Right ventricle myocardium inferior (tissue), 1 donor: ENCODE measurements at places on chromosomes 5 and 9.
A peak's percentile ranks its signal among the peaks of the same experiment; 100 is the strongest.

GRCh38 chr9:104143550-104143910 is 49.4 kb downstream of the SMC2 start:
- DNase-seq = no peak

DNA sequence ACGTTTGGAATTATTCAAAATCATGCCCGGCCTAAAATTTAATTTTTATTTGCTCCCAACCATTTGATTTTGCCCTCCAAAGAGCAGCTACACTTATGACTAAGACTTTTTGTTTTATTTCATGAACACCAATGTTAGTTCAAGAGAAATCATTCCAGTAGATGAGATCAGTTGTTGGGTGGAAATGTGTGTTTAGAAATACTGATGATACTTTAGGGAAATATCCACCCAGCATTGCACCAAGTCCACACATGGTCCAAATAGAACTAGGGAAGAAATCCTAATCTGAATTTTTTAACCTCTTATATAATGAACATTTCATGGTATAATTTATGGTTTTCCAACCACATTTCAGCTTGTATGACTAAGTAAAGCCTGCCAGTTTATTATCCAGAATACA is 28.3 kb upstream of the GOLPH3 start:
- no peak for DNase-seq

- no peak for DNase-seq
These were observed 305.9 kb upstream of the IRX4 start for GRCh38 chr5:2188661-2189060.

GRCh38 chr9:110659891-110660541 is 8.6 kb upstream of the MUSK start:
- DNase-seq = no peak

DNA sequence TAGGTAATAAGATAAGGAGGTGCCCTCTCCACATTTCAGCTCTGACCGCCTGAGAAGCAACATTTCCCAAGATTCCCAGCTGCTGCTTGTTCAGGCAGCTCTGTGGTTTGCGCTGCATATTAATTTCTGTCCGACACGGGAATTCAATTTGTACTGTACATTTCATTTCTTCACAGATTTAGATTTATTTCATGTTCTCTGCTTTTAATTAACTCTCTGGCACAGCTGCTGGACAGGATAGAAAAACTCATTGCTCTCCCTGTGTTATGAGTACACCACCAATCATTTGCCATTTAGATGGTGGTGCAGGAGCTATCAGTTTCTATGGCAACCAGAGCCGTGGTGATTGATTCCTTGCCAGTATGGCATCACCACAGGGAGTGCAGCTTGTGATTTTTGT is 558.5 kb downstream of the DMRTA1 start:
- DNase-seq = no peak

- DNase-seq = no peak
These were observed 293.4 kb upstream of the PTGER4 start for GRCh38 chr5:40386289-40386688.

- DNase-seq = no peak
These were observed 245.3 kb downstream of the GADD45G start for GRCh38 chr9:89850153-89850552.

DNA sequence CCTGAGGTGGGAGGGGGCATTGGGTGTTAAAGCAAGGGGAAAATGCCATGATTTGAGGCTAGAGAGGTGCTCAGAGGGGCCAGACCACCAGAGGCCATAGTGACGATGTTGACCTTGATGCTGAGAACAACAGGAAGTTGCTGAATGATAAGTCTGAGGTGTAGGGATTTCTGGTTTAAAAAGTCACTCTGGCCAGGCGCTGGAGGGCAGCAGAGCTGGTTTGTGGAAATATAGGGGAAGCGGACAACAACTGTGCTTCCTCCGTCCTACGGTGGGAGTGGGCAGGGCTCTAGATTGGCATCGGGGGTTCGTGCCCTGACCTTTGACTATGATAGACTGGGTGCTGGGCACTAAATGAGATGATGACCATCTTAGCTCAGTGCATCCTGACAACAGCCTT is 44.7 kb downstream of the STOM start:
- no peak for DNase-seq

- no peak for DNase-seq
These were observed 303.8 kb downstream of the EDIL3 start for GRCh38 chr5:84080908-84081307.

DNA sequence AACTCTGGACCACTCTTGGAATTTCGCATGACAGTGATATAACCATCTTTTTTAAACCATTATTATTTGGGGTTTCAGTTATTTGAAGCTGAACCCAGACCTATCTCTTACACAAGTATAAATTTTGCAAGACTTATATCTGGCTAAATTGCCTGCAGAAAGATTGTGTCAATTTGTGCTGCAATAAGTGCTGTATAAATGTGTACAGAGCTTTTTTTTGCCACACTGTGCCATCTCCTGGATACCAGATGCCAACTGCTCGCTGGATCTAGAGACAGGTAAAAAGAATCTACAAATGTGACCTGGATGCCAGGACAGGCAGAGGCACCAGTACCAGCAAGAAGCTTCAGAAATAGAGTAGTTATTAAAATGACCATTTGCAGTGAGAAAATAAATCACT is 25.9 kb upstream of the TTC39B start:
- no peak for DNase-seq

DNA sequence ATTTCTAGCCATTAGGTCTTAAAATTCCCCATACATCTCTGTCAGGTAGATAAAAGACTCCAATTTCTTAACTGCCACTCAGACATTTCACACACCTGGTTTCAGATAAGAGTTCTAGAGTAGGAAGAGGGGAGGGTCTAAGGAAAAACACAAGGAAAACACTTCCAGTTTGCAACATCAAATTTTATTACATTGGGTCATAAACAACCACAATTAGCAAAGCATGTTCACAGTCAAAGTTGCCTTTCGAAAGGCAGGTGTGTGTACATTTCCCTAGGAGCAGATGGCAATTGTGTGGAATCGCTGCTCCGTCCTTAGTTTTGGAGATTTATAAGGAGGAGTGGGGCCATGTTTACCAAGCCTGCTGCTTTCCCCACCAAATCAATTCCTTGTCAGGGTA is 120.8 kb downstream of the DMRT2 start:
- no peak for DNase-seq

GRCh38 chr5:85205430-85205829 is 820.8 kb upstream of the EDIL3 start:
- DNase-seq = no peak

DNA sequence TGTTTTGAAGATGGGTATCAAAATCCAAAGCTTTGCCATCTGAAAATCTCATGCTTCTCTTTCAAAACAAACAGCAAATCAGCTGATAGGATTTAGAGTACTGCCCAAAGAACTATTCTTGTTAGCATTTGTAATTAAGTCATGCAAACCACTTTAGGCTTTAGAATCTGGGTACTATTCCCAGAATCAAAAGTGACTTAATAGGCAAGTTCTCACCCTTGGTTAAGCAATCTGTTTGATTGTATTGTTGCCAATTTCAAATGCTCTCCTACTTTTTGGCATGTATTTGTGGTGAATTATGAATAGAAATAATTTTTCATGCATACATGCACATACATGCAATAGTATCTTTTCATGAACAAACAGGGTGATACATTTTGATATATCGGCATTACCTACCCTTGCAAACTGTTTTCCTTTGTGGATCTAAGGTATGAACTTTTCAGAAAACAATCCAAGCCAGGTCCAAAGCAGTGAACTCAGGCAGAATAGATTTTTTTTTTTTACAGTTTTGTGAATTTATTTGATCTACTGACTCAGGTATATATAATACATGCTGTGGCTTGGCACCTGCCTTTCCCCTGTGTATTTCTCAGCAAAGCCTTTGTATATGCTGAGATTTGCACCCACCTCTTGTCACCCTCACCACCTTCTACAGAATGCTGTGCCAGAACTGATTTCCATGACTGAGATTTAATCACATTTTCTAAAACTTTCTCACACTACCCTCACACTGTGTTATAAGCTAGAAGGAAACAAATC is 9.0 kb downstream of the IL33 start:
- no peak for DNase-seq

GRCh38 chr5:64214132-64214531 is 48.5 kb downstream of the RNF180 start:
- no peak for DNase-seq

- DNase-seq = no peak
These were observed 16.3 kb downstream of the PTPN3 start for GRCh38 chr9:109481856-109482255.

GRCh38 chr5:76808141-76808691 is 10.6 kb upstream of the F2RL1 start:
- DNase-seq = no peak

GRCh38 chr5:74460694-74461093 is 179.8 kb downstream of the ENC1 start:
- no peak for DNase-seq

DNA sequence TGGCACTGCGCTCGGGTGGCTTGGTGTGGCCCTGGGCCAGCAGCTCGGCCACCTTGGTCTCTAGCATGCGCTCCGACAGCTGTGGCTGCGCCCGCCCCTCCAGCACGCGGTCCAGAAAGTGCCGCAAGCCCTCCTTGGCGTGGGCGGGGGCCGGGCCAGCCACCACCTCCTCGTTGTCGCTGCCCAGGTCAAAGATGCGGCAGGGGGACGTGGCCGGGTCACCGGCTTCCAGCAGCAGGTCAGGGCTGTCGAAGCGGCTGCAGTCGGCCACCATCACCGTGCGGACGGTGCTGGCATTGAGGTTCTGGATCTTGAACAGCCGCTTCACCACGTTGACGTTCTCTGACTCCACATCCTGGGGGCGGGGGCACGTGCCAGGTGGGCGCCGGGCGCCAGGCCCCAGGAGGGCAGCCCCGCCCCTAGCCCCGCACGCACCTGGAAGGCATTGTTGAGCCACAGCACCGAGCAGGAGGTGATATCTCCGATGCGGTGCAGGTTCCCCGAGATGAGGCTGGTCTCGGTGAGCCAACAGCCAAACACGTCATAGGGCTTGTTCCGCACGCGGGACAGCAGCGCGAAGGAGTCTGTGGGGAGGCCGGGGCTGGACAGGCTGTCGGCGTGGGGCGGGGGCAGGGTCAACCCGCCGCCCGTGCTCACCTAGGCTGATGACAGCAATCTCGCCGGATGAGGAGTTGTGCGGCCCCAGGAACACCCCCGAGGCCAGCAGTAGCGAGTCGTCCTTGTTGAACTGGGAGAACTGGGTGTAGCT is 2.2 kb downstream of the FBXW5 start:
- DNase-seq = peak; percentile 67

- DNase-seq = no peak
These were observed 10.5 kb downstream of the TMEM174 start for GRCh38 chr5:73183481-73183891.

DNA sequence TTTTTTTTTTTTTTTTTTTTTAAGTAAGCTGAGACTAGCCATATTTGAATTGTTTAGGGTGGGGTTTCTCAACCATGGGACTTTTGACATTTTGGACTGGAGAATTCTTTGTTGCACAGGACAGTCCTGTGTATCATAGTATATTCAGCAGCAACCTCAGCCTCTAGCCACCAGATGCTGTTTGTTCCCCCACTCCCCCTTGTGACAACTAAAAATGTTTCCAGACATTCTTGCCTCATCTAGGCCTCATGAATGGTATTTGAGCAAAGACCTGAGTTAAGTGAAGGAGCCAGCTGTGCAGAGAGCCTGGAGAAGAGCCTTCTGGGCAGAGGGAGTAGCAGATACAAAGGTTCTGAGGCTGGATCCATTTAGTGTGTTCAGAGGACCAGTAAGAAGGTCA is 155.9 kb downstream of the SGCD start:
- no peak for DNase-seq

GRCh38 chr5:157222506-157223230 is 42.0 kb downstream of the ITK start:
- DNase-seq = no peak

DNA sequence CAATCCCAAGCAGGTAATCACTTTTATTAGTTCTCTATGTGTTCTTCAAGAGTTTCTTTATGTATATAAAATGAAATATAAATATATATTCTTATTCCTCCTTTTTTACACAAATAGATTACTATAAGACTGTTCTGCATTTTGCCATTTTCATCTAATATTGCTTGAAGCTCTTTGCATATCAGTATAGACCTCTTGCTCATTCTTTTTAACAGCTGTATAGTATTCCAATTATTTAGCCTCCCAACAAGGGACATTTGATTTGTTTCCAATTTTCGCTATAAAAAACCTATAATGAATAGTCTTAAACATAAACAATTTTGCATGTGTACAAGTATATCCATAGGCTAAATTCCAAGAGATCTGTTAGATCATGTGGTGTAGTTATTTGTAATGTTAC is 25.2 kb downstream of the CETN3 start:
- no peak for DNase-seq
